ENCODE measurements at places on chromosomes 6 and 20.
A peak's percentile ranks its signal among the peaks of the same experiment; 100 is the strongest.

- DNase-seq, result no peak
Measured at GRCh38 chr20:52959125-52959524, 13.0 kb upstream of the TSHZ2 start.

DNA sequence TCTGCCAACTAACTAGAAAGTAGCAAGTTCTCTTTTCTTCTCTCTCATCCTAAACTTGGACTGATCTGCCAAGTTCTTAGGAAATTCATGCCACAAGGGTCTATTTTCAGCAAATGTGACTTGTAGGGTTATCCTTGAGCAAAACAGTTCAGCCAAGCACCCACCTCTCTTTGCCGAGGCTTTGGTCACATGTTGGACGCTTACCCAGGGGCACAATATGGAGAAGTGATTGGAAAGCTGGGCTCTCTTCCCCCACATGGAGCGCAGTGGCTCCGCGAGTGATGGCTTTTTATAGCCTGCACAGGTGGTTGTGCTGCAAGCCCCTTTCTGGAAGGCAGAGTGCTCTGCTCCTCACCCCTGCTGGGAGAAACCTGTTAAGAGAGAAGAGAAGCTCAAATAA lies 47.7 kb upstream of the FNDC1 start:
- no peak for DNase-seq

DNA sequence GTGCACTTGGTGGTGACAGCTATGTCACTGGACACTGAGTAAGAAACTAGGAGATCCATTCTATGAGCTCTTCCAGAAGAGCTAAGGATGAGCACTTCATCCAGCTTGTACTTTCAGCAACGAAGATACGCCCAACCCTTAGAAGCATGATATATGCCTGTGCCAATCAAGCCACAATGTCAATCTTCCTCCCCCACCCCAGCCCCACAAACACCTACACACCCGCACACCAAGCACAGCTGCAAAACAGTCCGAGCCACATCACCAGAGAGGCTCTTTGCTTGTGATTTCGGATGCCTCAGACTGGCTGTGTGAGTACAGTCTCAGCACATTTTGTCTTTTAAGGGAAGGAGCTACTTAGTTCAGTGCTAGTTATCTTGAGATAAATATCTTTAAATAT lies 260.5 kb downstream of the FOXC1 start:
- no peak for DNase-seq

DNA sequence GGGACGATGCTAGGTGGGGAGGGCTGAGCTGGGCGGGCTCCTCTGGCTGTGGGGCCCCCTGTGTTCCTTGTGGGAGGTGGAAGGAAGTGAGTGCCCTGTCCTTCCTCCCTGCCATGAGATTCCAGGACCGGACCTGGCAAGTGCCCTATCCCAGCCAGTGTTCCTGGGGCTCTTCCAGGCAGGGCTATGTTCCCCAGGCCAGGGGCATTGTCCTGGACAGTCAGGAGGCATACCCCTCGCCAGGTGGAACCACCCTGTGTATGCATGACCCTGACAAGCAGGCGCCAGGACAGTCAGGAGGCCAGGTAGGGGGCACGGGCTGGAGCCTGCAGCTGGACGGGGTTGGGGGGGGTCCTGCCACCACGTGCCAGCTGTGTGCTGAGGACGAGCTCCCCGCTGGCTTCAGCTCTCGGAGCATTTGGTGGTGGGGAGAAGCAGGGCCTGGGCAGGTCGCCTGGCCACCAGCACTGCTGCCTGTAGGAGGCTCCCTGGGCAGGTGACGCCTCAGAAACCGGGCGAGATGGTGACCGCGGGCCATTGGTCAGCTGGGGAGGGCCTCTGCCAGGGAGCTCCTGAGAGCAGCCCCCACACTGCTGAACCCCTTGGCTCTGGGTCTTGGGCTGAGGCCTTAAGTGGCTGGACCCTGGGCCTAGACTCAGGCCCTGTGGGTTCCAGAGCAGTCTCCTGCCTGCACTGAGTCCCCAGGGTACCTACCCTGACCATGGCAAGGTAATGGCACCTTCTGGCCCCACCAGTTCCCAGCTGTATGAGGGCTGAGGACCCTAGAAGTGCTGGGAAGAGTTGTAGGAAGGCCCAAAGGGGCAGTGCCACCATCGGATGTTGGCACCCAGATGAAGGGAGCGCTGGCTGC lies 694 bp downstream of the SLC17A9 start:
- no peak for DNase-seq

DNA sequence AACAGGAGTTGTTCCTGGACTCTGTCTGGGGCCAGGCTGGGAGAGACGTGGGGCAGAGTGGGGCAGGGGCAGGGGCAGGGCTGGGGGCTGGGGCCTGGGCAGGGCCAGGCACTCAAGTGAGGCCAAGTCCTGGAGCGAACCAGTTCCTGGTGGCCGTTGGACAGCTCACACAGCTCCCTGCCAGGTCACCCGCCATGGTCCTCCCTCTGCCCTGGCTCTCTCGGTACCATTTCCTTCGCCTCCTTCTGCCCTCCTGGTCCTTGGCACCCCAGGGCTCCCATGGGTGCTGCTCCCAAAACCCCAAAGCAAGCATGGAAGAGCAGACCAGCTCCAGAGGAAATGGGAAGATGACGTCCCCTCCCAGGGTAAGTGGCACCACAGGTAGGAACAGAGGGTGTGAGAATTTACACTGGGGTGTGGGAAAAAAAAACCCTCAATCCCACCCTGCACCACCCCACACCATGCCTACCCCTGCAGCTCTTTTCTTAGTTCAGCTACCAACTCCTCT lies at the start of gene MCCD1:
MCCD1 (plus strand) TSS at position 142 of the 508 bp plus-strand sequence; CDS start at position 195, 53 bp downstream.
- no peak for DNase-seq

DNA sequence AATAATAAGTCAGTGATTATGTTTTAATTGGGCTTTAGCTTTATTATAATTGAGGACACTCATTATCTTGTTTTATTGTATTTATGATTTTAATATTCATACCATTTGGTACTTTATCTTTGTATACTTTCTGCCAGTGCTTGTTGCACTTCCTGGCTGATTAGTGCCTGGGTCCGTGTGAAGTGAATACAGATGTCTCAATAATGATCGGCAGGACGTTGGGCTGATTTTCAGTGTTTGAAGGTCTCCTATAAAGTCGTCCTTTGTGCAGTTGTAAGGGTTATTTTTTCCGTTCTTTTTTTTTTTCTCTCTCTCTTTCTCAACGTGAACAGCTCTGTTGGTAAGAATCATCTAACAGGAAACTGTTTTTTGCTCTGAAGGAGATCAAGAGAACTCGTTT lies 450.0 kb upstream of the POU3F2 start:
- no peak for DNase-seq

- no peak for DNase-seq
Measured at GRCh38 chr20:19212469-19212815, at the start of gene SLC24A3. Gene SLC24A3 (plus strand): TSS chr20:19212642.

- no peak for DNase-seq
Measured at GRCh38 chr20:57702521-57702920, 7.3 kb downstream of the PMEPA1 start.

DNA sequence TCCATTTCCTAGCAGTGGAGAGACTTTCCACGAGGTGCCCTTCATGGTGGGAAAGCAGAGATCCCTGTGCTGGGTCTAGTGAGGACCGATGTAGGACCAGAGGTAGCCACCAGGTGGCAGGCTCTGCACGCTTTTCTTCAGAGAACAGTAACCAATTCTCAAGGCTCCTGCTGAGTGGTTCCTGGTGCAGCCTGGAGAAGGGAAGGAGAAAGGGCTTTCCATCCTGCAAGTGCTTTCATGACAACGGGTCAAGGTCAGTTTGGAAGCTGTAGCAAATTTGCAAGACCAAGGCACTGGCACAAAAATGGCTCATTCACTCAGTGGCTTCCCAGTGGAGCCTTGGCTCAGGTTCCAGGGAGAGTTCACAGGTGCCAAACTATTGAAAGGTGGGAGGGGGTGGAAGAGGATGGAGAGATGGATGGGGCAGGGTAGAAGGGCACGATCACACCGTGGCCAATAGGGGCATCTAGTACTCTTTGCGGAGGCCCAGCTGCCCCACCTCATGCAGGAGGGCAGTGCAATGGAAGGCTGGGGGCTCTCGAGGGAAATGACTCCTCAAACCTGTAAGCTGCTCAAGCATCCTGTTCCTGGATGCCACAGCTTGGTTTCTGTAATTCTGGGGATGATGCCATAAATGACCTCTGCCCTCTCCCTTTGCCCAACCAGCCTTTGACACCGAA lies 25.5 kb upstream of the KCNK16 start:
- peak; percentile 66 for DNase-seq

GRCh38 chr6:92753956-92754355 lies 665.4 kb downstream of the EPHA7 start:
- no peak for DNase-seq

- no peak for DNase-seq
Measured at GRCh38 chr20:20658123-20658522, 54.3 kb downstream of the RALGAPA2 start.

- no peak for DNase-seq
Measured at GRCh38 chr20:8005033-8005432, 14.5 kb downstream of the TMX4 start.

DNA sequence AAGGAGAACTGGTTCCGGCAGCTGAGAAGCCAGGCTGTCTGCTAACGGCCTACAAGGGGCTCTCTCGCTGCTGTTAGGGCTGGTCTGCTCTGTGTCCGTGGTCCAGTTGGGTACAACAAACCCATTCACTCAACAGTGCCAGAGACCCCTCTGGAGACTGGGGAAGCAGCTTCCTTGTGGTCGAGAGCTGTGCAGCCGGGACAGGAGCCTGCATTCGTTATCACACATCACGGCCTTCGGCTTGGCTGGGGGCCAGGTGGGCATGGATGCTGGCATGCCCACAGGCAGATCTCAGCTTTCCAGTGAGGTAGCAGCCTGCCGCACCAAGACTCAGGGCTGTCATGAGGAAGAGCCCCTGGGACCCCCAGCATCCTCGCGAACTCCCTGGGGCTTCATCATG lies 124.7 kb downstream of the PREX1 start:
- no peak for DNase-seq

GRCh38 chr6:11492464-11493290 lies 44.9 kb upstream of the TMEM170B start:
- no peak for DNase-seq

GRCh38 chr6:110946498-110946897 lies 12.0 kb upstream of the GTF3C6 start:
- no peak for DNase-seq

- DNase-seq, result no peak
Measured at GRCh38 chr6:135630789-135631376, 133.3 kb upstream of the AHI1 start.

- DNase-seq, result no peak
Measured at GRCh38 chr6:56043076-56043475, 167.7 kb upstream of the BMP5 start.

DNA sequence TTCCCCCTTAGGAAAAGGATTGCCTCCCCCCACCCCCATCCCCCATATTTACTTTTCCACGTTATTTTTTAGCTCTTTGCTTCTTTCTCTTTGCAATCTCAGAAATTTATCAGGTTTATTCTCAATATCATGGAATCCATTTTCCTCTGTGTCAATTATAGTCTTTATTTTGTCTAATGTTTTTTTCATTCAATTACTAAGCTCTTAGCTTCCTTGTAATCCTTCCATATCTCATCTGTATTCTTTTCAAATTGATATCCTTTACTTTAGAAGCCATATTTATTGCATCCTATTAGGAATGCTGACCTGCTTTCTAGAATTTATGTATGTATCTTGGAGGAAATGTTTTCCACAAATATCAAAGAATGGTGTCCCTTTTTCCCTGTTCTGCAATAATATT lies 39.3 kb downstream of the TMC2 start:
- no peak for DNase-seq

DNA sequence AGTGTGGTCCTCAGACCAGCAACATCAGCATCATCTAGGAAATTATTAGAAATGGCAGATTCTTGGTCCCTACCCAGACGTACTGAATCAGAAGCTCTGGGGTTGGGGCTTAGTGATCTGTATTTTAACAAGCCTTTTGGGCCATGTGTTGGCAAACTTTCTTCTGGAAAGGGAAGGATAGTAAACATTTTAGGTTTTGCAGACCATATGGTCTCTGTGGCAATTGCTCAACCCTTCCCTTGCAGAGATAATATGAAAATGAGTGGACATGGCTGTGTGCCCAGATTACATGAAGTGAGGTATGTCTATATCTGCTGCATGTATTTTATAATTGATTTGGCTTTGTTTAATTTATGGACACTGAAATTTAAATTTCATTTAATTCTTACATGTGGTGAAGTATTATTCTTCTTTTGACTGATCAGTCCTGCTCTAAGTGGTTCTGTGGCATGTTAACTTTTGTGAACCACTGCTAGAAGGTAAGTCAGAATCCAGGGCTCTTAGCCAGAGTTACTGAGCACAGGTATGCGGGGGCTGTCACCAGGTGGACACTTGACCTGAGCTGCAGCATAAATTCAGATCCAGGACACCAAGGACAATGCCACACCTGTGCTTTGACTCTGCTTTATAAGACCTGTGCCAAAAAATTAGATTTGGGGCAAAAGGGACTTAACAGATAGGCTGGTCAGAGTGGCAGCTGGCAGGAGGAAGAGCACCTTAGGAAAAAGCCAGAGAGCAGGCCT lies 43.2 kb downstream of the LY86 start:
- DNase-seq, result no peak

GRCh38 chr6:96626759-96627364 lies 63.9 kb downstream of the FHL5 start:
- DNase-seq, result no peak

- DNase-seq, result no peak
Measured at GRCh38 chr6:109945091-109945490, 33.0 kb upstream of the GPR6 start.

- DNase-seq, result no peak
Measured at GRCh38 chr6:112210852-112211251, 43.5 kb downstream of the LAMA4 start.

- DNase-seq, result no peak
Measured at GRCh38 chr20:41469868-41470267, 103.2 kb upstream of the EMILIN3 start.

DNA sequence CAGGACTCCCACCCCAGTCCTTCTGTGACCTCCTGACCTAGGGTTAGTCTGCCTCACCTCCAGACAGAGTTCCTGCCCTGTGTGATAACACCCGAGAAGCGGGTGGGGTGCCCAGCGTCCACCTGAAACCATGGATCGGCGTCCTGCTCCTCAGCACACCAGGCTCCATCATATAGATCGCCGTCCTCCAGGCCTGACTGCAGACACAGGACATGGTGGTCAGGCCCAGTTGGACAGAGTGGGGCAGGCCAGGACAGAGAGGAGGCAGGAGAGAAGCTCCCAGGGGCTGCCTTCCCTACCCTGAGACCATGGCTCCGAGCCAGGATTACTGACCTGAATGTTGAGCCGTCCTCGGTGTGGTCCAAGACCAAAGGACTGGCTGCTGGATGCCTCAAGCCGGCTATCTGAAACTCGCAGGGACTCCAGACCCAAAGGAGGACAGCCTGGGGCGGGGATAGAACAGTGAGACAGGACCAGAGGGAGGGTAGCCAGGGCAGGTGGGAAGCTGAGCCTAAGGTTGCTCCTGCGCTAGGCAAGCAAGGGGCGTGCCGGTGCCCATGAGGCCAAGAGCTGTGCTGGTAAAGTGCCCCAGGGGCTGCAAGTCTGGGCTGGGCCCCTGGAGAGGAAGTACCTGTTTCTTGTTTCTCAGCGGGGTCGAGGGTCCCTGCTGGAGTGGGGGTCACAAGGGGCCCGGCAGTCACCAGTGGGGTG lies 2.2 kb downstream of the CPXM1 start:
- no peak for DNase-seq
